Left cardiac atrium (tissue), 4 donors: ENCODE measurements at places on chromosomes 6 and 20.

DNA sequence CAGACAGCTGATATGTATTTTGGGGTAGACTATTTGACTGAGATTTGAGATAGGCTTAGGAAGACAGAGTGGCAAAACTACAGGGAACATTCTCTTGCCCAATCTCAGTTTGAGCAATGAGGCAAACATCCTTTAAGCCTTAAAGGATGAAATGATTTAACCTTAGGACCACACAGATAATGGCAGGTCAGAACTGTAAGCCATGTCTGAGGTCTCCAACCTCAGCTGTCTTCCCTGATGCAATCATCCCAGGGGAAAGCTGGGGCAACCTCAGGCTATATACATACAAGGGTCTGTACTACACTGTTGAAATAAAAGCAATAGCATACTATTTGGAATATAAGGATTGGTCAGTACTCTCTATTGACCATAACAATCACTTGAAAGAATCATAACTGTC lies 83.8 kb upstream of the NUP153 start:
- no peak for DNase-seq

DNA sequence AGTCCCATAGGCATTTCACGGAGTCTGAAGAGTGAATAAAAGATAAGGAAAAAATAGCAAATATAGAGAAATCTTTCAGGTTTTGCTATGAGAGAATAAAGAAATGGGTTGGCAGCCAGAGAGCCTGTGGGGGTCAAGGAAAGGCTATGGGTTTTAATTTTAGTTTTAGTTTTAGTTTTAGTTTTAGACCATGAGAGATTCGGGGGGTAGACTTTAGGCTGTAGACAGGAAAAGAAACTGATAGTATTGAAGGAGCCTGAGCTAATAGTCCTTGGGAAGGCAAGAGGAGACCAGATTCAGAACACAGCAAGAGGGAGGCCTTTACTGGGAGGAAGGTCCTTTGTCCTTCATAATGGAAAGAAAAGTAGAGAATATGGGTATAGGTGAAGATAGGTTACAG lies 19.3 kb downstream of the DOP1A start:
- DNase-seq: no peak

- DNase-seq: no peak
Measured at GRCh38 chr20:24531631-24532419, 62.4 kb downstream of the SYNDIG1 start.

GRCh38 chr20:48195121-48195870 lies 410.0 kb upstream of the SULF2 start:
- no peak for DNase-seq

GRCh38 chr6:146339716-146340115 lies 203.9 kb upstream of the RAB32 start:
- DNase-seq: no peak
